AG08395 (cell line): ENCODE measurements at places on chromosomes 4 and X.

- peak; percentile 48 for DNase-seq
Measured at GRCh38 chrX:74458736-74459135, 37.4 kb downstream of the SLC16A2 start.

GRCh38 chr4:151324752-151325110, 674 bp downstream of the SH3D19 start:
- DNase-seq = peak; percentile 70

GRCh38 chrX:32495855-32496254, 715.5 kb downstream of the DMD start:
- DNase-seq = no peak

DNA sequence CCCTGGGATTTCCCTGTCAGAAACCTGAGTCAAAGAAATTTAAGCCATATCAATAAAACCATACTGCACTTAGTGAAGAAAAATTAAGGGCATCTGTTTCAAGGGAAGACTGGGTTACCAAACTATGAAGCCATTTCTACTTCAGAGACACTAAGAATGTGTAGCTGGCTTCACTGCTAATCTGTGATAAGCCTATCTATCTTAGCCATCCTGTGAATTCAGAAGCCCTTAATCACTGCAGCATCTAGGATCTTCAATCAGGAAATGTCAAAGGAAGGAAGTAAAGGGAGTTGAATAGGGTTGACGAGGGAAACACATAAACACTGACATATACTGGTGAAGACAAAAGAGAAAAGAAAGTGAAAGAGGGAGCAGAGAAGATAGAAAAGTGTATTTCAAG, 777.6 kb upstream of the DIAPH2 start:
- DNase-seq = no peak

DNA sequence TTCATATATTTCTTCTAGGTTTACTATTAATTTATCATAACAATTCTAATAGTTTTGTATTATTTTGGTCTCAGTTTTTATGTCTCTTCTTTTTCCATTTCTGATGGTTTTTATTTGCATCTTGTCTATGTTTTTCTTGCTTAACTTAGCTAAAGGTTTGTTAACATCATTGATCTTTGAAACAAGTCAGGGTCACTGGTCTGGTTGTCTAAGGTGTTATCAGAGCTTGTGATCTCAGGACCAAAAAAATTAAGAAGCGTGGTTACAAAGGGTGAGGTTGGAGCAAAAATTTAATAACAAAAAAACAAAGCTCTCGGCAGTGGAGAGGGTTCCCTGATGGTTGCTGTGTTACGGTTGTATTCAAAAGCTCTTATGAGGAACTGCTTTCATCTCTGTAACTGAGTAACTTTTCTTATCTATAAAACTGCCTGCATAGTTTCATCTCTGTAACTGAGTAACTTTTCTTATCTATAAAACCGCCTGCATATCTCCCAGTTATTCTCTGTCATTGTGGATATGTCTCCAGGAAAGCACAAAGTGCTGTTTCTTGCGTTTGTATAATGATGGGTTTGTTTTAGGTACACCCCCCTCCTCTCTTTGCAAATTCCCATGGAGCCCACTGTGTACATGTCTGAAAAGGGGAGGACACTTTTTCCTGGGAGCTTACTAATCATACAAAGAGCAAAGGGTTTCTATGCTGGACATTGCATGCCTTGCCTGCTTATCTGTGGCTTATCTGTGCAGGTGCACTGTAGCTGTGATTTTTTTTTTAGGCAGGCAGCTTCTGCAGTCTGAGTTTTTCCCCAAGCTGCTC, 62.4 kb upstream of the UGT2B15 start:
- DNase-seq = no peak

DNA sequence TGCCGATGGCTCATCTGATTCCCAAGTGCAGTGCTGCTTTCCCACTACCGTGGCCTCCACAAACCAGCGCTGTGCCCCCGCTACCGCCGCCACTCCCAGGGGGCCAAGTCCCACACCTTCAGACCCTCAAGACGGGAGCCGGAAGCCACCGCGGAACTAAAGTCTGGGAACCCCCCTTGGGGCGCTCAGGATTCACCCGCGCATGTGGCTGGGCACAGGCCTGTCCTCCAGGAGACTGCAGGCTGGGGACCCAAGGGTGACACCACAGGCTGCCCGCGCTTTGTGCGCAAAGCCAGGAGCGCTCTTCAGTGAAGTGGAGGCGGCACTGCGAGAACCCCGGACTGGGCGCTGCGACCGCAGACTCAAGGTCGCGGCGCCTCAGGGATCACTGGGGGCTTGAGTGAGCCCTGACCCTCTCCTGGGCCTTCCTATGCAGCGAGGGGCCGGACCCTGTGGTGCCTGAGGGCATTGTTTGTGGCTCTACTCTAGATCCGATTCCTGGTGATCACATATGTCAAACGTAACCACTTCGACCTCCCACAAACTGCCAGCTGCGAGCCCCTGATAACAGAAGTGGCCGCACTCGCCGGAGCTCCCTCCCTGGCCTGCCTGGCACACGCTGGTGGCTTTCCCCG, 20.4 kb upstream of the TBC1D14 start:
- DNase-seq = no peak

DNA sequence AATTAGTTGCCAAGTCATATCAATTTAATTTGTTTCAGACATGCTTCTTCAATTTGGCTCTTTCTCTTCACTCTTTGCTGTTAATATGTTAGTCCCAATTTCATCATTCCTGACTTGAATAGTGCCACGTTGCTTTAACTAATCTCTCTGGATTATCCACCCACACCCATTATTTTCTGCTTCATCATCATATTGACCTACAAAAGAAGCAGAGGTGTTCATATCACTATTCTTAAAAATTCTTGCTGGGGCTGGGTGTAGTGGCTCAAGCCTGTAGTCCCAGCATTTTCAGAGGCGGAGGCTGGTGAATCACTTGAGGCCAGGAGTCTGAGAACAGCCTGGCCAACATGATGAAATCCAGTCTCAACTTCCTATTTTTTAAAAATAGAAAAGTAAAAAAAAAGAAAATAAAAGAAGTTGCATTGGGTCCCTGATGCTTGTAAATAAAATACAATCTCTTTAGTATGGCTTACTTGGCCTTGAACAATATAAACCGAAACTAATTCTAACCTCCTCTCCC, 65.7 kb upstream of the KCNIP4 start:
- no peak for DNase-seq

DNA sequence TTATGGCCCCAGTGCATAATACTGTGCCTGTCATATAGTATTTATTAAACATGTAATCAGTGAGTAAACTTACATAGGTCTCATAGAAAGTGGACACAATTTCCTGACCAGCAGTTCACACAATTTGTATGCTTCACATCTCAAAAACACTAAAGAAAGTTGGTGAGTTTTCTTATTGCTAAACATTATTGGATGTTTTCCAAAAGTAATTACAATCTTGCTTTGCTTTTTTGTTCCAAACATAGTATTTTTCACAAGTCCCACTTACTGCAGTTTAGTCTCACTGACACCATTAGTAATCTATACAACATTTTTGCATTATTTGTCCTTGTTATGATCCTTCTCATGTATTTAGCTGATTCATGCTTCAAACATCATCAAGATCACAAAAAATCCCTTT, 132.5 kb downstream of the TBCK start:
- no peak for DNase-seq

- DNase-seq = no peak
Measured at GRCh38 chr4:48877827-48878535, 28.6 kb downstream of the OCIAD2 start.
